HepG2 (cell line): ENCODE measurements at places on chromosomes 6 and 20. TPM values are rescaled to one million over a fixed set of nuclear protein-coding genes. Genes with fewer than 3 reads are reported as not detected.

DNA sequence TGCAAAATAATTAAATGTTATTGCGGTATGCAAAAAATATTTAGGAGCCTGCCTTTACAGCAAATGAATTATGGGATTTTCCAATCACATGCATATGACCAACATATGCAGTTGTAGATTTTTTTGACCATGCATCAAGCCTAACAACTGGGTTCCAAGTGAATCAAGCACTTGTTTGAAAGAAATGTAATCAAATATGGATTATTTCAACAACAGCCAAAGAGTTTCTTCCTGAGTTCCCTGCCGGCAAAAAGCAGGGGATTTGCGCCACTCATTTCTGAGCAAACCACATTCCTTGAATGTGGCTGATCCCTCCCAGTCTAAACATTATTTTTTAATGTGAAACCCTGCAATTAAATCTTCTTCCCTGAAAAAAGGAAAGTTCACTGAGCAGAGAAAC is 100.1 kb upstream of the ADTRP start:
- H3K4me1 ChIP-seq: no peaks in the 10 kb centered on the region
- H3K4me3 ChIP-seq: no peak overlapping the region
- DNase-seq: no peak
- no peak overlapping the region for H3K27ac ChIP-seq
- no peaks in the 10 kb centered on the region for H3K36me3 ChIP-seq

DNA sequence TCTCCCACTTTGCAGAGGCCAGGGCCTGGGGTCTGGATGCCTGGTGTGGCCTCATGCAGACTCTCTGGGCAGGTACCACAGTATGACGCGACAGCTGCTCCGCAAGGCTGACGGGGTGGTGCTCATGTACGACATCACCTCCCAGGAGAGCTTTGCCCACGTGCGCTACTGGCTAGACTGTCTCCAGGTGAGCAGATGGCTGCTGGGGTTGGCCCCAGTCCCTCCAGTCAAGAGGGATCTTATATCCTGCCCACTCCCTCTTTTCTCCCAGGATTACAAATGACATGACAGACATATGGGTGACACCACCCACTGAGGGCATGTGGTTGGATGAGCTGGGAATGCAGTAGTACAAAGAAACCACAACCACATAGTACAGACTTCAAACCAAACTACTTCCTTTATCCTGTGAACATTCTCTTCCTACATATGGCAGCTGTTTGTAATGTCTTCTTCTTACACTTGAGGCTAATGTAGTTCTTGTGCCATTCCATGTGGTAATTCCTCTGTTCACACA is 29.9 kb downstream of the RAB44 start:
- DNase-seq: no peak
- no peak overlapping the region for H3K4me3 ChIP-seq
- no peak overlapping the region for H3K27ac ChIP-seq
- no peaks in the 10 kb centered on the region for H3K4me1 ChIP-seq

DNA sequence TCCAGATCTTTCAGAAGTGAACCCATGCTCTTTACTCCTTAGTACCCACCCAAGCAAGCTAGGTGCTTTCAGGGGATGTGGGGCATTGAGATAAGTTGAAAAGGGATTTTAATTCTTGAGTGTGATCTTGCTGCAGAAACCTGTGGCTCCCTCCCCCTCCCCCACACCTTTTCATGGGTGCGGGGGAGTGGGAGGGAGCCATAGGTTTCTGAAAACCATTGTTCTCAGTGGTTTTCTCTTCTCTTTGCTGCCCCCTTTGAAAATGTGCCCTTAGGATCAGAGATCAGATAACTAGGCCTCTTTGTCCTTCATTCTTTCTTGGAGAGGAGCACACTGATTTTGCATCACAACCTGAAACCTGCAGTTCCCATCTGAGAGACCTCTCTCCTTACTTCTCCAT is 2.4 kb downstream of the PCSK2 start:
- H3K4me3 ChIP-seq: no peak overlapping the region
- DNase-seq: no peak
- H3K4me1 ChIP-seq: no peaks in the 10 kb centered on the region
- no peaks in the 10 kb centered on the region for H3K36me3 ChIP-seq
- peaks cover 47% of the 10 kb centered on the region for H3K27me3 ChIP-seq

DNA sequence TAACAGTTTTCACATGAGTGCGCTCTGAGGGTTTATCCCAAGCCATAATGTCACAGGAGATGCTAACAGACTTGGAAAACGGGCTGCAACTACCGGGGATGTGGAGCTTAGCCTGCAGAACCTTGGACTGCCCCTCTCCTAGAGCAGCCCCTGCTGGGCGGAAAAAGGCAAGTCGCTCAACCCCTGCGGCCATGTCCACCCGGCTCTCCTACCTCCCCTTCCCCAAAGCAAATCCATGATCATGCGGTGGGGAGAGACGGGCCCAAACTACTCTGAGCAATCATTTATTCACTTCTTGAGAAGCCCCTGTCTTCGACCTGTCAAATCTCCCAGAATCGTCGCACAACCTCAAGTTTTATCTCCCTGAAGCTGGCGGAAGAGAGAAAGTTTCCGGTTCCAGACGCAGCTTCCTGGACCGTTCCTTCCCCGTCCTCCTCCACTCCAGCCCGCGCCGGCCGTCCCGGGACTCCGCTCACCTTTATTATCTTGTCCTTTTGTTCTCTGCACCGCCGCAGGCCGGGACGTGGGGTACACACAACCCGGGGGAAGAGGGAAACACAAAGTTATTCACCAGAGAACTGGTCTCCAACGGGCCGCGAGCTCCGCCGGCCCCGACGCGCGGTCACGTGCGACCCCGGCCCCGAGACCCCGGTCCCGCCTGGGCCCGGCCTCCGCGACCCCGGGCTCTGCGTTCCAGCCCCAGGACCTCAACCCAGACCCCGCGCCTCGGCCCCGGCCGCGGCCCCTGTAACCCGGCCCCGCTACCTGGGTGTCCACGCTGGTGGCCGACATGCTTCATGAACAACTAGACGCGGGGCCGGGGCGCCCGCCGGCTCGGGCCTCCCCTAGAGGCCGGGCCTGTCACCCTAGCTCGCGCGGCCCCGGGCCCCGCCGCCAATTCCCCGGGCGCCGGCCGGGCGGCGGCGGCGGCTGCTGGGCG is 560 bp downstream of the YTHDF1 start:
- peaks cover 13% of the 10 kb centered on the region; the same call in 1 of the 2 replicates for H3K27me3 ChIP-seq
- H3K4me1 ChIP-seq: peaks cover 69% of the 10 kb centered on the region
- peak overlapping the region; percentile 70 for H3K27ac ChIP-seq
- peaks cover 43% of the 10 kb centered on the region for H3K36me3 ChIP-seq
- DNase-seq: peak; percentile 79
- H3K4me3 ChIP-seq: peak overlapping the region; percentile 74

- H3K27me3 ChIP-seq: no peaks in the 10 kb centered on the region
- H3K27ac ChIP-seq: no peak overlapping the region
- H3K4me1 ChIP-seq: peaks cover 6% of the 10 kb centered on the region; the same call in 1 of the 2 replicates
- no peak for DNase-seq
- H3K4me3 ChIP-seq: no peak overlapping the region
Measured at GRCh38 chr6:13360671-13361540, 32.6 kb upstream of the TBC1D7 start.

DNA sequence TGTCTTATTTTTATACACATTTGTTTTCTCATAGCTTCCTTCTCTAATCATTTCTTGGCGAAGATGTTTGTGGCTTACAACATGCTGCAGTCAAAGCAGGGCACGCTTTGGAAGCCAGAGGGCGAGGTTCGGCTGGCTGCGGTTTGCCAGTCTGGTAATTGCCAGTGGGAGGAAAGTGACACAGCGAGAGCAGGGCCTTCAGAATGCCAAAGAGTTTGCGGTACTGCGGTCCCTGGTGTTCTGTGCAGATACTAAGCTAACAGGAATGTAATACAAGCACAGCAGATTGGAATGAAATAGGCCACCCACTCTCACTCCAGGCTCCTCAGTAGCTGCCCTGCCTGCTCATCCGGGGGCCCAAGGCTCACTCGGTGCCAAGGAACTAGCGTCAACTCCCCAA is 58.7 kb upstream of the TGM3 start:
- no peak for DNase-seq
- no peaks in the 10 kb centered on the region for H3K36me3 ChIP-seq
- H3K4me1 ChIP-seq: no peaks in the 10 kb centered on the region
- H3K27ac ChIP-seq: no peak overlapping the region
- H3K27me3 ChIP-seq: no peaks in the 10 kb centered on the region
- H3K4me3 ChIP-seq: no peak overlapping the region

DNA sequence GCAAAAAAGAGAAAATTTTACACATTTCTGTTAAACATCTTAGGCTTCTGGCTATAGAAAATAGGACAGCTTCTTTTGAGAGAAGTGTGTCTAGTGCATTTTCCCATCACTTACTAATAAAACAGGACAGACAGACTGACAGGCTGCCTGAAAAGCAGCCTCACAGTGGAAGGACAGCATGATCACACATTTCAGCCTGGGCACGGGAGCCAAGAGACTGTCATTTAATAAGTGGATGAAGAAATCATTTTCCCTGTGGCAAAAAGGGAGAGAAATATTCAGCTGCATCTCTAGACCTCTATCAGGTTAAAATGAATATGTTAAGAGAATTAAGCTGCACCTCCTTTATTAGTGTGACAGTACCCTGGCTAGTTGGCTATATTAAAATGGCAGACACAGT is 960.5 kb downstream of the KIF16B start:
- no peak overlapping the region for H3K27ac ChIP-seq
- H3K27me3 ChIP-seq: no peaks in the 10 kb centered on the region
- H3K36me3 ChIP-seq: no peaks in the 10 kb centered on the region
- DNase-seq: no peak
- H3K4me1 ChIP-seq: no peaks in the 10 kb centered on the region
- no peak overlapping the region for H3K4me3 ChIP-seq

GRCh38 chr6:50905297-50905696 is 86.6 kb downstream of the TFAP2B start:
- no peak for DNase-seq
- no peaks in the 10 kb centered on the region for H3K27me3 ChIP-seq
- no peak overlapping the region for H3K27ac ChIP-seq

DNA sequence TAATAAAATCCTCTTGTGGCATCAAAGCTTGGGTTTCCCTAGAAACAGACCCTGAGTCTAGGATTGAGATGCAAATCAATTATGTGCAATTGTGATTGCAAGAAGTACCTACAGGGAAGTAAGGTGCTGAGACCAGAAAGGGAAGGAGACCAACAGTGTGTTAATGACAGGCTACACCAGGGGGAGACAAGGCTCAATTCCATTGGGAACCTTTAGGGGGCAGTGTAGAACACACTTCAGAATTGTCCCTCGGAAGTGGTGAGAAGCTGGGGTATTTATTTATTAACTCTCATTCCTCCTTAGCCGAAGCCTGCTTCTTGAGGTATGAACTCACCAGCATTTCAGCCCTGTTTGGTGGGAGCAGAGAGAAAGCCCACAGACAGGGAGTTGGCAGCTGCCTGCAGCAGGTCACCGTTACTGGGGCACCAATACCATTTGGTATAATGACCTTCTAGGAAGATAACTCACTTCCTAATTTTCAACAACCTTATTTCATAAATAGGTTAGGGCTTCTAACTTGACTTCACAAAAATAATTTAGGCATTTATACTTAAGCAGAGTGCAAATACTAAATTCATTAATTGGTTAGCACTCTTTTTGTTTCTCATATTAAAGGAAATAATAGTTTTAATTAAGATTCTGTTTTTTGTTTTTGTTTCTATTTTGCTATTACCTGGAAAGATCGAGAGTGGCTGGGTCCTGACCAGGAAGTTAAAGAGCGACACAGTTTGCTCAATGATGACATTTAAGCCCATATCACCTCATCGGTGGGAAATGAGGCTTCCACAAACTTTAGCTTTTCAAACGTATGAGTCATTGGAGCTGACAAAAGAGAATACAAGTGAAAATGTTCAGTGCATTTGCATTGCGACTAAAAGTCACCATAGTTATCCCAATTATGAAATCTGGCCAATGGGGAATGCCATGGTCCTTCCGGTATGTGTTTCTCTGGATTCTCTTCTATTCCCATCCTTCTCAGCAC is 94.8 kb downstream of the BTBD3 start:
- H3K4me1 ChIP-seq: no peaks in the 10 kb centered on the region
- no peak overlapping the region for H3K4me3 ChIP-seq
- no peaks in the 10 kb centered on the region for H3K27me3 ChIP-seq
- DNase-seq: peak; percentile 67
- H3K36me3 ChIP-seq: no peaks in the 10 kb centered on the region

DNA sequence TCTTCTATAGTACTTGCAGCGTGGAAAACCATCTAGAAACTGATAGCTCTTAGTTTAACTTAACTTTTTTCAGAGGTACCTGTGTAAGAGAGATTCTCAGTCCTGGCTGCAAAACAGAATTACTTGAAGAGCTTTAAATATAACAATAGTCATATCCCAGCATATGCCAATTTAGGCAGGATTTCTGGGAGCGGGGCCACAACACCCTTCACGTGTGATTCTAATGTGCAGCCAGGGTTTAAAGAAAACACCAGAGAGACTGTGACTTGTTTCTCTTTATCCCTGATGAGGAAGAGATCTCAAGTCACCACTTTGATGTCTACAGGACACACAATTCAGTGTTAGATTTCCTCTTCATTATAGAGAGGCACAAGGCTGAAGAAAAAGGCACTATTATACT is 103.7 kb downstream of the PDSS2 start:
- no peaks in the 10 kb centered on the region for H3K36me3 ChIP-seq
- no peak overlapping the region for H3K27ac ChIP-seq
- H3K27me3 ChIP-seq: no peaks in the 10 kb centered on the region
- DNase-seq: no peak

GRCh38 chr6:156461647-156462046 is 315.5 kb upstream of the ARID1B start:
- DNase-seq: no peak
- H3K36me3 ChIP-seq: no peaks in the 10 kb centered on the region
- H3K4me1 ChIP-seq: no peaks in the 10 kb centered on the region

- H3K27ac ChIP-seq: no peak overlapping the region
- peak; percentile 23 for DNase-seq
- H3K36me3 ChIP-seq: 0 out of 3 replicates have a peak, but pooled peaks cover 7% of the 10 kb centered on the region
- no peaks in the 10 kb centered on the region for H3K27me3 ChIP-seq
Measured at GRCh38 chr6:99434702-99435530, 9.8 kb upstream of the PNISR start.

DNA sequence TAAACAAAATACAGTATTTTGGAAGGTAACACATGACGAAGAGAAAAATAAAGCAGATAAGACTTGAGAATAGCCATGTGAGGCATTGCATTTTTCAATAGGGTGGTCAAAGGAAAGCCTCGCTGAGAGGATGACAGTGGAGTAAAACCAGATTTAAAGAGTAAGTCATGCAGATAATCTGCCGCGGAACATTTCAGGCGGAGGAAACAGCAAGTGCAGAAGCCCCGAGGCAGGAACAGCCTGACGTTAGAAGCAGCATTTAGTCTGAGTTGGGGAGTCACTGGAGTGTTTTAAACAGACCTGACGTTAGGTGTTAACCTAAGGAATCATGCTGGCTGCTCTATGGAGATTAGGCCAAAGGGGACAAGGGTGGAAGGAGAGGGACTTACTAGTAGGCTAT is 65.0 kb upstream of the VSTM2L start:
- DNase-seq: no peak
- peaks cover under 1% of the 10 kb centered on the region; the same call in 1 of the 2 replicates for H3K4me1 ChIP-seq
- no peak overlapping the region for H3K4me3 ChIP-seq
- H3K36me3 ChIP-seq: peaks cover 12% of the 10 kb centered on the region
- H3K27me3 ChIP-seq: no peaks in the 10 kb centered on the region

LST1 gene
- total RNA-seq: not detected in 2 replicates

GNMT gene
- 7.0 and 7.3 TPM in 2 replicates for total RNA-seq

MATN4 gene
- not detected in 2 replicates for total RNA-seq

FANCE gene
- 9.7 and 11.2 TPM in 2 replicates for total RNA-seq

DLK2 gene
- 0.74 and 1.2 TPM in 2 replicates for total RNA-seq

ENPP5 gene
- not detected in 2 replicates for total RNA-seq

FAM162B gene
- not detected in 2 replicates for total RNA-seq

MACROD2 gene
- total RNA-seq: 0.35 and 0.51 TPM in 2 replicates

HLA-G gene
- 0.15 and 0.29 TPM in 2 replicates for total RNA-seq
